Mucosa of descending colon (tissue), 3 donors: ENCODE measurements at places on chromosomes 11 and 22.

GRCh38 chr11:8328848-8329330 lies 65.2 kb upstream of the LMO1 start:
- peak; percentile 85 for DNase-seq

DNA sequence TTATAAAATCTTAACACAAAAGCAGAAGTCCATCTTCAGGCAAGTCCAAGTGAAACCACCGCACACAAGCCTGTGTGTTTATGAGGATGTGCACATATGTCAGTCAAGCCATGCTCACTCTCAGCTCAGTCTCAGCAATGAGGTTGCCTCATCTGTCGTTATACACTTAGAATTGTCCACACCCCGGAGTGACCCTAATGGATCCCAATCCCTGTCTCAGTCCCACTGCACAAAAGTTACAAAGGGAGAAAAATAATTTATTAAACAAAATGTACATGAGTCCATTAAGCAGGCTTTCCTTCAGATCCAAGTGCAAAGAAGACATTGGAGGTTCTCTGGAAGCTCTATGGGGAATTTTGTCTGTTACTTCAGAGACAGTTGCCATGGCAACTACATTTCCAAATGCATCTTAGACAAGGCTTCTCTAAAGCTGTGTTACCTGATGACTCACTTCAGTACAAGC lies 24.4 kb downstream of the OR8B12 start:
- no peak for DNase-seq

GRCh38 chr11:495537-495931 lies 11.5 kb downstream of the RNH1 start:
- DNase-seq: no peak

- no peak for DNase-seq
Observed at GRCh38 chr11:123076484-123076883, 14.5 kb upstream of the HSPA8 start.

- DNase-seq: peak; percentile 52
Observed at GRCh38 chr11:47004595-47005033, 68.1 kb downstream of the CSTPP1 start.

GRCh38 chr11:36695111-36695510 lies 97.1 kb upstream of the RAG2 start:
- no peak for DNase-seq

DNA sequence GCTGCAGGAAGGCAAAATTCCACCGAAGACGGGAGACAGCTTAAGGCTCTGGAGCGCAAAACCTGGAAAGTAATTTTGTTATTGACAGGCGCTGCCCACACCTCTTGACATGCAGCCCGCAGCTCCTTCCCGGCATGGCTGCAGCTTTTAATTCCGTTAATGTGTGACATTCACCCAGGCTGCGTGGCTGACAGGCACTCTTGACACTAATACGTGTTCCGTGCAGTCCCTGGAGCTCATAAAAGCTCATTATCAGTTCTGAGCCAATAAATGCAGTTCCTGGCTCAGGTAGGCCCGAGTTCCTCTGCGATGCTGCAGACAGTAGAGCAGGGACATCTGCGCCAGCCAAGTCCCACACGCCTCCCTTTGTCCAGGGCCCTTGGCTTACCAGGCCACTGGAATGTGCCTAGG lies 34.8 kb downstream of the TSPAN18 start:
- no peak for DNase-seq

DNA sequence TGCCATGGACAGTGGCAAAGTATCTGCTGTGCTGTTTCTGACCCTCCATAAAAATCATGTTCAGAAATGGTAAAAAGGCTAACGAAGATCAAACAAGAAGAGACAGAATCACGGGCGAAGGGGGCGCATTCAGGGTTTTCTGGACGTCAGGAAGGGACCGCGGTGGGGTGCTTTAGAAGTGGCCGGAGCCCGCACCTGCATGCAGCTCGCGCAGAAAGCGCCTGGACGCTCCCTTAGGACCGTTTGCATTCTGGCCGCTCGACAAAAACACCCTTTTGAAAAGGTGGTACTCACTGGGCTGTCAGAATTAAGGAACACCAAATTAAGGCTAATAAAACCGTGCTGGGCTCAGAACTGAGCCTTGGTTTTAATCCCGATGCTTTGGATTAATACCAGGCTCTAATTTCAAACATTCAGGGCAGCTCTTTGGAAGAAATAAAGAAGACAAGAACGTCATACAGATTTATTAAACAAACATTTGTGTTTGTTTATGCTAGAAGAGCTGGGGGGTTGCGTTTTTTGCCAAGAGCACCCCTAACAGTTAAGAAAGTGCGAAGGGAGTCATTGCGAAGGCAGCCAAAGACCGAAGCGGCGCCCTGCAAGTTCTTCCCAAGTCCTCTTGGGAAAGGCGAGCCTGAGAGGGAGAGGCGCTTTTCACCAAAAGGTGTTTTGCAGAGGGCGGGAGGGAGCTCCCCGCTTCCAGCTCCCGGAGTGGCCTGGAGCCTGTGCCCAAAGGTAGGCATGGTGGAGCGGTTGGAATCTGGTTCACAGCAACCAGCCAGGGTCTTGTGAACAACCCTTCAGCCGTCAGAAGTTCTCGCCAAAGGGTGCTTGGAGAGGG lies 47.7 kb upstream of the DBX1 start:
- DNase-seq: no peak

GRCh38 chr11:35083181-35083430 lies 55.9 kb upstream of the CD44 start:
- DNase-seq: no peak

GRCh38 chr22:20602609-20603164 lies 95.3 kb downstream of the MED15 start:
- DNase-seq: no peak

DNA sequence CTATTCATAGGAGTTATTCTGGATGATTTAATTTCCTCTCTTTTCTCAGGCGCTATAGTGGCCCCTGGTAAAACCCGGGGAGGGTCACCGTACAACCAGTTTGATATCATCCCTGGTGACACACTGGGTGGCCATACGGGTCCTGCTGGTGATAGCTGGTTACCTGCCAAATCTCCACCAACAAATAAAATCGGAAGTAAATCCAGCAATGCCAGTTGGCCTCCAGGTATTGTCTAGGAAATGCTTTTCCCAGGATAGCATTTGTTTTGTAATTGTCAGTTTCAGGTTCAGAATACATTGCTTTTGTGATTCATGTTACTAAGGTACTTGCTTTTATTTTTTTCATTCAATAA lies 35.6 kb upstream of the ADSL start:
- no peak for DNase-seq

DNA sequence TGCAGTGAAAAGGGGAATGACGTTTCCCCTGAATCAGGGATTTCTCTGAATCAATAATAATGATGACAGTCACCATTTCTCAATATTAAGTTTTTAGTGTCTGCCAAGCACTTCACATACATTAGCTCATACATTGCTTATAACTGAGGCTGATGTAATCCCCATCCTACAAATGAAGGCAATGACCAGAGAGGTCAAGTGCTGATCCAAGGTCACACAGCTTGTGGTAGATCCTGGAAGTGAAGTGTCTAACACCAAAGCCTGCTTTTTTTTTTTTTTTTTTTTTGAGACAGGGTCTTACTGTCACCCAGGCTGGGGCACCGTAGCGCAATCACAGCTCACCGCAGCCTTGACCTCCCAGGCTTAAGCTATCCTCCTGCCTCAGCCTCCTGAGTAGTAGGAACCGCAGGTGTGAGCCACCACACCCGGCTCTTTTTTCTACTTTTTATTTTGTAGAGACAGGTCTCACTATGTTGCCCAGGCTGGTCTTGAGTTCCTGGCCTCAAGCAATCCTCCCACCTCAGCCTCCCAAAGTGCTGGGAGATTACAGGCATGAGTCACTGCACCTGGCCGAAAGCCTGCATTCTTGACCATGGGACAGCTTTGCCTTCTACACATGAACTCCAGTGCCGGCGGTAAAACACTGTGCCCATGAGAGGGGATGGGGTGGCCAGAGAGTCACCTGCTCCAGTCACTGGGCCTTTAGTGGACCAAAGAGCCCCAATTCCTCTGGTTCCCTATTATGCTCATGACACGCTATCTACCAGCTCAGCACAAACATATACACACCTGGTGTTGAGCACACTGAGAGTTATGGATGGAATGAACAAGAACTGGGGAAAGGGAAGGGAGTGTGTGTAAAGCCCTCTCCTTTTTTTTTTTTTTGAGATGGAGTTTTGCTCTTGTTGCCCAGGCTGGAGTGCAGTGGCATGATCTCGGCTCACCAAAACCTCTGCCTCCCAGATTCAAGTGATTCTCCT lies 17.4 kb downstream of the ARHGAP1 start:
- no peak for DNase-seq

DNA sequence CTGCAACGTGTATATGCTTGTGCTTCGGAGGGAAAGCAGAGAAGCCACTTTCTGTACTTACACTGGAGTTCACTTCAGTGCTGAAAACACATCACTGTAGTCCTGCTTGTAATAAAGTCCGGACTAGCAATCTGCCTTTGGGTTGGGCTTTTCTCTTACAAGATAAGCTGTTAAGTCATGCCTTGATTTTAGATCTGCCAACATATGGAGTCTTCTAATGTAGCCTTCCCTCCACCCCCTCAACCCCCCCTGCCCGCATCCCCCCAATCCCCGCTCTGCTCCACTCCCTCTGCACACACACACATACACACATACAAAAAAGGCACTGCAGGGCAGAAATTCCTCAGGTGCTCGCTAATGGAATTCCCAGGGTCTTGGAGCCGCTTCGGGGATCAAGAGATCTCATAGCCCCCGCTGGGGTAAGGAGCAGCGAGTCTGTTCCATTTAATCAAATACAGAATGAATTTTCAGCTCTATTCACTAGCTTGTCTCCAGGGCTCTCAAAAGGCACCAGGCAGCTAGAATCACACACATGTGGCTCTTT lies 3.4 kb downstream of the CDON start:
- DNase-seq: no peak

DNA sequence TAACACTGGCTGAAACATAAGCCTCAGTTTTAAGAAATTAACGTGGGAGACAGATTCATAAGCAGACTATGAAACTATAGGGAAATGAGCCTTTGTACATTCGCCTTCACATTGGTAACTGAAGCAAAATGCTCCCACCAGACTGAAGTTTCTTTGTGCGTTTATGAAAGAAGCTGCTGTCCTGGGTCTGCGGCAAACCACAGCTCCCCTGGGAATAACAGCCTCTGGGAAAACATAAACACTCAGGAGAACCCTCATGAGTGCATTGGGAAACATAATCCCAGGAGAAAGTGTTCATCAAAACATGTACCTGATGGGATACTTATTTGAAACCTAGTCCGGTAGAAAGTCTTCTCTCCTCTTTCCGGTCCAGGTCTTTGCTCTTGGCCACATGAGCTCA lies 193.1 kb upstream of the LARGE1 start:
- DNase-seq: no peak

- peak; percentile 94 for DNase-seq
Observed at GRCh38 chr11:64894070-64894811, 15.8 kb upstream of the EHD1 start.

- DNase-seq: no peak
Observed at GRCh38 chr11:119663279-119663678, 65.7 kb downstream of the NECTIN1 start.

GRCh38 chr11:103842795-103843194 lies 193.6 kb upstream of the DDI1 start:
- no peak for DNase-seq
